Stimulated activated CD4-positive, alpha-beta T cell treated with anti-CD3 and anti-CD28 coated beads, Interleukin-1b, Interleukin-23, amount 100 ng/mL, for 1 hour (primary cell): ENCODE measurements at places on chromosomes 12 and 14.

DNA sequence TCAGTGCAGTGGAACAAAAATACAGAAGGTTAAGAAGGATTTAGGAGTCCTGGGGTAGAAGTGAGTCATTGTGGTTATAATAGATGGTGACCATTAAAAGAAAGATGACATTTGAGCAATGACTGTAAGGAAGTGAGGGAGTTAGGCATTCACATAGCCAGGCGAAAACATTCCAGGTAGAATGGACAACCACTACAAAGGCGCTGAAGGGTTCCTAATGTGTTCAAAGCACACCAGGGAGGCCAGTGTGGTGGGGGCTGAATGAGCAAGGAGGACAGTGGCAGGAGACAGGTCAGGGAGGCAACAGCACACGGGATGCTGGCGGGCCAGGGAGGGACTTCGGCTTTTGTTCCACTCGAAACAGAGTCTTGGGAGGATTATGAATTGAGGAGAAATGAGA lies 129.9 kb downstream of the NPAS3 start:
- DNase-seq, result no peak

- no peak for DNase-seq
These were observed 34.1 kb upstream of the ITPR2 start for GRCh38 chr12:26867080-26867479.

- no peak for DNase-seq
These were observed 45.5 kb upstream of the RERGL start for GRCh38 chr12:18135509-18135908.

DNA sequence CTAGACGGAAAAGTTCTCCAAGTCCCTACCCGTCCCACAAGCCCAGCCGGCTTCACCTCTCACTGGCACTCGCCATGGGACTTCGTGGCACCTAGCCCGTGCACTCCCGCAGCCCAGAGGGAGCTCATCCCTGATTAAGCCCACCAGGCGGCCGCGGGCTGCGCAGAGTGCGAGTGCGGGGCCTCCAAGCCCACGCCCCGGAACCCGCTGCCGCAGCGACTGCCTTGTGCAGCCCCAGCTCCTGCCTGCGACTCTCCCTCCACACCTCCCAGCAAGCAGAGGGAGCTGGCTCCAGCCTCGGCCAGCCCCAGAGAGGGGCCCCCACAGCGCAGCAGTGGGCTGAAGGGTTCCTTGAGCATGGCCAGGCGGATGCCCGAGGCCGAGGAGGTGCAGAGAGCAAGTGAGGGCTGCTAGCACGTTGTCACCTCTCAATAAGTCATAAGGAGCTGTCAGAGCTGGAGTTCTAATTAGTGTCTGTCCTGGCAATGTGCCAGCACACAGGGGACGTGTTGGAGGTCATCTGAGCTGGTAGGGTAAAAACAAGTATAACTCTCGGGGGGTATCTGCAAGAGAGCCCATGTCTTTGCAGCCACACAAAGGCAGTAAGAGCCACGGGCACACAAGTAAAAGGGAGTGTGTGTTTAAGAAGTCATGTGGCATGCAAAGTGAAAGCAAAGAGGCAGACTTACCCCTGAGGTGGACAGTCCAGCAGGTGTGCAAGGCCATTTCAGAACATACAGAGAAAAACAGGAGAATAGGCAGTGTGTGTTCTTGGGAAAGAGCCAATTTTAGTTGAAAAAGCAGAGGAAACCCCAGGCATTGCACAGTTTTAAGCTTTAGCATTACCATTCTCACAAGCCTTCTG lies 27.1 kb upstream of the TMTC2 start:
- no peak for DNase-seq

GRCh38 chr12:1629338-1630132 lies 504 bp downstream of the WNT5B start:
- DNase-seq, result no peak

GRCh38 chr12:112833939-112834338 lies 42.4 kb downstream of the RPH3A start:
- DNase-seq, result no peak

- no peak for DNase-seq
These were observed 27.8 kb downstream of the C14orf132 start for GRCh38 chr14:96066976-96067375.

GRCh38 chr12:107607464-107608392 lies 77.9 kb upstream of the PWP1 start:
- DNase-seq, result peak; percentile 37

DNA sequence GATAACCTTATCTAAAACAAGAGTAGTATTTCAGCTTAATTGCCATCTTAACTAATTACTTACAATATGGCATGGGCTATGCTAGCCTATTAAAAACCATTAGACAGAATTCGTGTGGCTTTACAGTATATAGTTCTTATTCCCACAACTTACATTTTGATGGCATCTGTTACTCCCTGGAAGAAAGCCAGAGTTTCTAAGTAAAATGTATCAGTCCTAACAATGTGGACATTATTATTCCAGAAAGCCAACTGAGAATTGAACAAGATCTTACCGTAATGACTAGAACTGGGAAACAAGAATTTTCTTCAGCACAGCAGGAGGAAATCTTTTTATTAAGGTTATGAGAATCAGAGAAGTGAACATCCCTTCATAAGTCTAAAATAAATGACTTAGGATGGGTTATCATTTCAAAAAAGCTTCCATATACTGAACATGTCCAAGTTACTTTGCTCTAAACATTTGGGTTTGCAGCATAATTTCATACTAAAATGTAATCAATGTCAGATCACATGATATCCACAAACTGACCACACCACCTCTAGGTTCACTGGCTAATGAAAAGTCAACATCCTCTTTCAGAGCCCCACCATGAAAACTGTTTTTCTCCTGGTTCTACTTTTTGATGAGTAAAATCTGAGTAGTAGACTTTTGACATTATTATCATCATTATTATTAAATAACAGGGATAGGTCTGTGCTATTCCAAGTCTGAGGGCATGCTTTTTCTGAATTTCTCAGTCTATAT lies 179.7 kb downstream of the SSPN start:
- DNase-seq, result no peak

DNA sequence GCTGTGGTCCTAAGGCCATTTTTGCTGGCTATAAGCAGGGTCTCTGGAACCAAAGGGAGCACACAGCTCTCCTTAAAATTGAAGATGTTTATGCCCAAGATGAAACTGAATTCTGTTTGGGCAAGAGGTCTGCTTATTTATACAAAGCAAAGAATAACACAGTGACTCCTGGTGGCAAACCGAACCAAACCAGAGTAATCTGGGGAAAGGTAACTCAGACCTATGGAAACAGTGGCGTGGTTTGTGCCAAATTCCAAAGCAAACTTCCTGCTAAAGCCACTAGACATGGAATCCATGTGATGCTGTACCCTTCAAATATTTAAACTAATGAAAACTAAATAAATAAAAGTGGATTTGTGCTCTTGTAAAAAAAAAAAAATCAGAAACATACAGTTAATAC lies 29.6 kb upstream of the BICDL1 start:
- no peak for DNase-seq

GRCh38 chr12:20486233-20486632 lies 117.9 kb downstream of the PDE3A start:
- no peak for DNase-seq

- DNase-seq, result no peak
These were observed 264.7 kb downstream of the APAF1 start for GRCh38 chr12:98909746-98910145.
